ENCODE measurements at places on chromosomes 6 and 20.
A peak's percentile ranks its signal among the peaks of the same experiment; 100 is the strongest.

DNA sequence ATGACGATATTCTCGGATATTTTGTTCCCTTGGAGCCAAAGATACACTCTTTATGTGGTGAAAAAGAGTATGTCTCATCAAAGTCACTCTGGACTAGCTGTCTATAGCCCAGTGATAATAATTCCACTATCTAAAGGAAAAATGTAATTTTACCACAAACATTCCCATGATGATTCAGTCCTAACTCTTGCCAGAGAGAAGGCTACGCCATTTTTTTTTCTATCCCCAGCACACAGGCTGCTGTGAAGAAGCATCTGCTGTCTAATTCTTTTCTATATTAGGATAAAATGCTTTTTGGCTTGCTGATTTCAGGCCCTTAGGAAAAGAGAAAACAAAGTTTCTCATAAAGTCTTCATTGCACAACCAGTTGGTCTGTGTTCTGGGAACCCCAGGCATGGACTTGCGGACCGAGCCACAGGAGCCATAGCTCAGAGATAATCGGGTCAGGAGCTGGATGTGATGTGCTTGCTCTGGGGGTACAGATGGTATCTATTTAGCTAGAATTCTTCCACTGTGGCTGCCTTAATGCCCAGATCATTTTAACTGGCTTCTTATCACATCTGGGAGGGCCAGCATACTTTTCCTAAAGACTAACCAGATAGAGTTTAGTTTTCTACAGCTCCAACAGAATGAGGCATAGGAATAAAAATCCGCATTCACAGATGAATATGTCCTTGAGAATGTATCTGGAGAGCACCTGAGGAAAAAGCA, 683.7 kb upstream of the ID4 start:
- DNase-seq = no peak

GRCh38 chr6:47047479-47048407, 5.6 kb upstream of the ADGRF1 start:
- peak; percentile 62 for DNase-seq

DNA sequence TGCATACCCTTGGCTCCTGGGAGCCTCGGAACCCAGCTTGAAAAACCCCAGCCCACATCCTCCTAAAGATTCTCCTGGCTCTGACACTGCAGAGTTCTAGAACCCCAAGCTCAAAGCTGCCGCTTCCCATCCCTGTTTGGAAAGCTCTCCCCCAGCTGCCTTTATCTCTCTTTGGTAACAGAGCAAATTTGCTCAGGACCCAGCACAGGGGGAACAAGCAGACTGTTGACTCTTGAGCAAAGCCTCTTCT, 38.9 kb downstream of the HNF4A start:
- DNase-seq = no peak

DNA sequence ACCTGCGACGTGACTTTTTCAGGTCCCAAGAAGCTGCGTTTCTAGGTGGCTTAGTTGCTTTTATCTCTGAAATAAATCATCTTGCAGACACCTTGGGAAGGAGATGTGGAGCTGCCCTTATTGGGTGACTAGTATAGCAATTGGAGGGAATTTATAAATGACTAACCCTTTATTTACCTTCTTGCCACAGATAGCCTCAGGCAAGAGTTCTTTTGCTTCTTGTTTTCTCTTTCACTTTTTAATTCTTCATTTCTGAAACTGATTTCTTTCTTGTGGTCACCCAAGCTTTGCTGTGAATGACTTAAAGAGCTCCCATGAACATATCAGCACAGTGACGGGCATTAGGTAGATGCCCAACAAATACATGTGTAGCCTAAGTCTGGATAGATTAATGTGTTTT, 3.0 kb downstream of the ADGRF4 start:
- no peak for DNase-seq

DNA sequence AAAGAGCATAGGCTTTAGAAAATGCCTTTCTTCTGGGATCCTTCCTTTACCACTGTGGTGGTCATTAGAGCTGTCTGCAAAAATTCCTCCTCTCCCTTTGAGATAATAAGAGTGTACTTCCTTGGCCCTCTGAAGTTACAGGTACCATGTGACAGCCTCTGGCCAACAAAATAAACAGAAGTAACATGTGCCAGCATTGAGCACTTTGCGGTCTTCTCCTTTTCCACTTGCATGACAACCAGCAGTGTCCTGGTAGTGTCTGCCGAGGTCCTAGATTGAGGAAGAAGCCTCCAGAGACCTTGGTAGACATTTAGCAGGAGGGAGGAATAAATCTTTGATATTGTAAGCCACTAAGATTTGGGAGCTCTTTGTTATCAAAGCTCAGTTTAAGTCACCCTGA, 87.5 kb upstream of the ARID1B start:
- DNase-seq = no peak

GRCh38 chr6:104186831-104187230, 672.9 kb downstream of the HACE1 start:
- DNase-seq = no peak

GRCh38 chr6:79377047-79377446, 142.6 kb upstream of the HMGN3 start:
- no peak for DNase-seq

DNA sequence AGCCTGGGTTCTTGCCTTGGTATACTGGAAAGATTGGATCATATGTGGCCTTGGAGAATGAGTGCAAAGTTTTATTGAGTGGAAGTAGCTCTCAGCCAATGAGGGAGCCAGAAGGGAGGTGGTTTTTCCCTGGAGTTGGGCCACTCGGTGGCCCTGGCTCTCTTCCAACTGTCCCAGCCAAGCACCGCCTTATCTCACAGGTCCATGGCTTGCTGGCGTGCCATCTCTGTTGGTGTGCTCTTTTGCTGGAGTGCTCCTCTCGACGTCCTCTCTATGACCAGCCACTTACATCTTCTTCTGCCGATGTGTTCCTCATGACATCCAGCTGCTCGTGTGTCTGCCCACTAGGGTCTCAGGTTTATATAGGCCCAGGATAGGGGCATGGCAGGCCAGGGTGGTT, 505.9 kb upstream of the SYNCRIP start:
- DNase-seq = no peak

DNA sequence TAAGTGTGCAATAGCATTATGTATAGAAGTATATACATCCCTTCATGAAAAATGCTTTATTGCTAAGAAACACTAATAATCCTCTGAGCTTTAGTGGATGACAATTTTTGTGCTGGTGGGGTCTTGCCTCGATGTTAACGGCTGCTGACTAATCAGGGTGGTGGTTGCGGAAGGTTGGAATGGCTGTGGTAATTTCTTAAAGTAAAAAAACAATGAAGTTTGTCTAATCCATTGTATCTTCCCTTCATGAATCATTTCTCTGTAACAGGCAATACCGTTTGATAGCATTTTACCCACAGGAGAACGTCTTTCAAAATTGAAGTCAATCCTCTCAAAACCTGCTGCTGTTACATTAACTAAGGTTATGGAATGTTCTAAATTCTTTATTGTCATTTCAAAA, 816.5 kb upstream of the GJE1 start:
- DNase-seq = no peak

DNA sequence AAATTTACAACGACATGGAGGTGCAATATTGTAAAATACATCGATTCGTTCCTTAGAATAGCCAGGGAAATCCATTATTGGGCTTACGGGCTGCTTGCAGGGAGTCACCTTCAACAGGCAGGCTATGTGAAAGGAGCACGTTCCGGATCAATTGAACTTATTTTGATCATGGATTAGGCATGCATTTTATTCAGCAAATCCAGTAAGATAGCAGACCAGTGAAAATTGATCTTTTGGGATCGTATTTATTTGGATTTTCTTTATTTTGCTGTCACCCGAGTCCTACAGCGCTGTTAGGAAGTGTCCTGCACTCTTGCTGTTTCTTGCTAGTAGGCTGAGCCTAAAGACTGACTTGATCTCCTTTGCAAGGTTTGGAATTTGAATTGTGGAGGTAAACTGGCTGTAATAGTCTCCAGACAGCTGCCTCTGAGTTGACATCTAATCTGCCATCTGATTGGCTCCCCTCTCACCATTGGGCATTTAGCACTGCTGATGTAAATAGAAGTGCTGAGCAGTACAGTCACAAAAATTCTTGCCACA, 3.0 kb downstream of the ARID1B start:
- peak; percentile 80 for DNase-seq

GRCh38 chr6:145241721-145242120, 493.6 kb downstream of the EPM2A start:
- DNase-seq = no peak

DNA sequence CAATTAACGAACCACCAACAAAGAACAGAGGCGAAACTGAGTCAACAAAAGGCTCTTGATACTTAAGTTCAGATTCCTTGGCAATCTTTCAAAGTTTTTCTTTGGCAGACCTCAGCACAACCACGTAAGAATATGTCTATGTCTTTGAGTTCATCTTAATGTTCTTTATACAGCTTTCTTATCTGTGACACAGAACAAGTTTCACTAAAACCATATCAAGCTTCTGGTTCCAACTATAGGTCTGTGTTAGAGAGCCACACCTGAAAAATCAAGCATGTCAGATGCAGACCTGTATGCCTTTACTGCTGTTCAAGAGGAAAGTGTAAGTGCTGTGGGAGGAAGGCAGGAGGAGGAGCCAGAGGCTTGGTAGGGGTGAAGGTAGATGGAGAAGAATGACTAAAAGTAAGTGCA, 271.3 kb downstream of the KHDC1L start:
- no peak for DNase-seq

- no peak for DNase-seq
Measured at GRCh38 chr6:42333612-42334011, 116.0 kb upstream of the MRPS10 start.

DNA sequence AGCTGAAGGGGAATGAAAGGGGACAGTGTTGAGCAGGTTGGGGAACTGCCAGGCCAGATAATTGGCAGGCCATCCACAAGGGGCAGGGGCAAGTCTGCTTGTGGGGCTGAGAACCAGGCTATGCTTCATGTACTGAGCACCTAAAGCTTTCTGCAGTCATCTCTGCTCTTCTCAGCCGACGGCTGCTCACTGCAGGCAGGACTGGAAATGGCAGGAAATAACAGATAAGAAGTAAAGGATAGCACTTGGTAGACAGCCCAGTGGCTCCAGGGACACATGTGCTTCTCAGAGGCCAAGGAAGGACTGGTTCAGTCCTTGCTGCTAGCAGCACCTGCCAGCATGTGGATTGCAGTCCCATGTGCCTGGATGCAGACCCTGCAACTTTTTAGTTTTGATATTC, 89.8 kb downstream of the CD164 start:
- peak; percentile 51 for DNase-seq

DNA sequence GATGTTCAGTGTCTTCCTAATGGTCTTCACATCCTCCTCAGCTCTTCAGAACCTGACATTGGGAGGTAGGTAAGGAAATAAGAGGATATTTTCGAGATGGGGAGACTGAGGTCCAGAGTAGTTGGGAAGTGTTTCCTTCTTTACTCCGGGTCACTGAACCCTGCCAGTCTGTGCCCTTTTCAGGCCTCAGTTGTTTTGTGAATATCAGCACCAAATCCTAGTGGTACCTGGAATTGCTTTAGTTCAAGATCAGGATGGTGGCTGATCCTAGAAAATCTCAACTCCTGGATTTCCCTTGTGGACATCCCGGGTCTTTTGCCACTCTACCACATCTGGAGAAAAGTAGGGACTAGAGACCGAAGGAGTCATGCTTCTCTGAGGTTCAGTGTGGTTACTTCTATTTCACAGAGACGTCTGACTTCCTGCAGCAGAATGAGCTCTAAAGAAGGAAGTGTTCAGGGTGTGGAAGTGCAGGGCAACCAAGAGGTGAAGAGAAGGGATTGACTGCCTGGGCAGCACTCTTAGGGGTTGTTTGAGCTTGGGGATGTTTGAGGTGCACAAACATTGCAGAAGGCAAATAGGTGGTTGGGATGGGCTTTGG, 995 bp downstream of the STK4 start:
- no peak for DNase-seq

- no peak for DNase-seq
Measured at GRCh38 chr6:138485586-138486248, 13.6 kb downstream of the NHSL1 start.

DNA sequence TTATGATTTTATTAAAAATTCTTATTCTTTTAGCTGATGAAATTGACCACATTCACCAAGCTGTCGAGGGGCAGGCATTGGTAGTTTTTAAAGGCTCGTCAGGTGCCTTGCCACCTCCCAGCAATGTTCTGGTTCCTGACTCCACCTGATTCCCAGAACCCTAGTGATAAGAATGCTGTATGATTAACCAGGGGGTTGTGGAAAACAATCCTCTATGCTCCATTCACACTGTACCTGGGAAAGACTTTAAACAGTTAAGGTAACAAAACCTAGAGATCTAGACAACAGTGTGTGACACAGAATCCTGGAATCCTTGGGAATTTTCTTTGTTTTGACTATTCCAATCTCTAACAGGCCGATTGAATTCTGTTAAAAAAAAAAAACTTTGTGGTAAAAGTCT, 165.7 kb upstream of the OLIG3 start:
- no peak for DNase-seq

DNA sequence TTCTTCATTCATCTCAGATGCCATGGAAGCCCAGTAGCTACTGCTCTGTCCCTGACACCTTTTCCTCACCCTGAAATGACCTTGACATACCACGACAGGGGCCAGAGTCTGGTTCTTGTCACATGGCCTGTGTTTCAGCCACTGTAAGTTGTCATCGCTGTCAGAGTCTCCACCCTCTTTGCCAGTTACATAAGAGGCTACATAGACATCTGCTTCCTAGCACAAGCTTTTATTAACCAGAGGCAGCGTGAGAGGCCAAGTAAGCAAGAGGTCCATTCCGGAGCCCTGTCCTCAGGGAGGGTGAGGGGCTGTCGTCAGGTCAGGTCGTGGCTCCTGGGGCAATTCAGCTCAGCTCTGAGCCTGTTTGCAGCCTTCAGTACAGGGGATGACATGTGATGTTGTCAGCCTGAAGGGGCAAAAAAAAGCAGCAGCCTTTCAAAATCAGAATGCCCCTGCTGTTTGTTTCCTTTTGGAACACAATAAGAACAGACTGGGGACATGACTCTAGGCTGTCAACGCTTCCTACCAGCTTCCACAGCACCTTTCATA, 146.3 kb downstream of the MTFR2 start:
- DNase-seq = no peak

- DNase-seq = no peak
Measured at GRCh38 chr20:35290887-35291417, 1.3 kb downstream of the FAM83C start.

- DNase-seq = no peak
Measured at GRCh38 chr6:170067181-170067641, 223.7 kb downstream of the DLL1 start.

DNA sequence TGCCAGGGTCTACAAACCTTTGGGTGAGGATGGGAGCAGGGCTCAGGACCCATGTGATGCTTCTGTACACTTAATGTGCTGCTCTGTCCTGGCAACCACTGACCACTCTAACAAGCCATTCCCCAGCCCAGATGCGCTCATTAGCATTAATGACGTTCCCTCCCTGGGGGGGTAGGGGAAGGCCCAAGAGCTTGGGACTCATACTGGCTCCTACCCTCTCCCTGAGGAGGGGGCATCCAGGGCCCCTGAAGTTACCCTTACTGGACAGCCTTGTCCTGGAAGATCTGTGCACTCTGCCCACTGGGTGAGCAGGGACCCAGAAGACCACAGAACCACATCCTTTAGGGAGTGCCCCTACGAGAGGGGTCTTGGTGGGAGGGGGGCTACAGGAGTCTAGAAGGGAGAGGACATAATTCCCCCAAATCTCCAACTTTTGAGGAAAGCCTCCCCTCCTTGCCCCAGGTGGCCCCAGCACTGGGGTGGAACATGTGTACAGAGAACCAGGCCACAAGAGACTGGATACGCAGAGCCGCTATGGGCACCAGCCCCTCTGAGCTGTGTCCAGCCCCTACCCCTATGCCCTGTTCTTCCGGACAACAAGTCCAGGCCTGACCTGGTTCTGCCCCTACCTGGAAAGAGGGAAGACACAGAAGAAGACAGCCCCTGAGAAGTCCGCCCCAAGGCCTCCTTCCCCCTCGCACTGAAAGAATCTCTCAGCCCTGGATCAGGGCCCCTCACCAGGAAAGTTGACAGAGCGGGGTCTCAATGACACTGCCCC, 1.4 kb downstream of the TEAD3 start:
- DNase-seq = no peak
